ENCODE measurements at places on chromosomes 4 and X. TPM values are rescaled to one million over a fixed set of nuclear protein-coding genes. Genes with fewer than 3 reads are reported as not detected.

Gene TMEM150C
- 18.6 TPM for total RNA-seq

Gene ZNF711
- total RNA-seq = 7.7 TPM

Gene EDA
- total RNA-seq = 26.1 TPM

Gene ZCCHC12
- total RNA-seq = not detected

Gene NALF2
- total RNA-seq = 90.9 TPM

Gene TEX13C
- not detected for total RNA-seq

Gene IQCM
- total RNA-seq = not detected

Gene RHOXF2B
- total RNA-seq = not detected

Gene EDA2R
- total RNA-seq = 0.43 TPM

Gene UGT8
- total RNA-seq = 0.29 TPM

Gene MAML3
- total RNA-seq = 4.2 TPM

Gene BRCC3
- total RNA-seq = 11.7 TPM

Gene SRPX
- 87.3 TPM for total RNA-seq

Gene GPR78
- not detected for total RNA-seq

Gene SHISA3
- 9.4 TPM for total RNA-seq

Gene PCDH18
- 6.4 TPM for total RNA-seq

Gene UGT2B10
- not detected for total RNA-seq

Gene CCNB3
- total RNA-seq = 0.26 TPM

Gene ABCG2
- 2.2 TPM for total RNA-seq

Gene GLRA3
- not detected for total RNA-seq

Gene C4orf46
- total RNA-seq = 3.8 TPM

Gene STATH
- not detected for total RNA-seq

Gene HTN3
- not detected for total RNA-seq

Gene PCYT1B
- 2.3 TPM for total RNA-seq

Gene GABRQ
- total RNA-seq = not detected

Gene TMSB15C
- total RNA-seq = 1.4 TPM

Gene ARX
- not detected for total RNA-seq

Gene PHEX
- total RNA-seq = 0.29 TPM

Gene ESX1
- not detected for total RNA-seq

Gene PDHA2
- not detected for total RNA-seq

Gene AMOT
- 18.2 TPM for total RNA-seq

Gene OTC
- 1.1 TPM for total RNA-seq

Gene ASMT
- total RNA-seq = not detected

Data from right cardiac atrium (tissue), 5 donors.